Activated CD8-positive, alpha-beta memory T cell treated with anti-CD3 and anti-CD28 coated beads, Interleukin-2, amount 10 ng/mL, durations not matched to agents 7 days and 5 days (primary cell): ENCODE measurements at places on chromosomes 6 and 20. TPM values are rescaled to one million over a fixed set of nuclear protein-coding genes. Genes with fewer than 3 reads are reported as not detected.

GRCh38 chr6:5464099-5464885, 203.0 kb downstream of the FARS2 start:
- H3K27ac ChIP-seq: no peak overlapping the region
- no peak overlapping the region for H3K4me3 ChIP-seq
- H3K27me3 ChIP-seq: no peaks in the 10 kb centered on the region
- DNase-seq: no peak
- peaks cover 1% of the 10 kb centered on the region for H3K36me3 ChIP-seq

- no peaks in the 10 kb centered on the region for H3K4me1 ChIP-seq
- H3K36me3 ChIP-seq: peaks cover 2% of the 10 kb centered on the region
- no peak for DNase-seq
- H3K27me3 ChIP-seq: no peaks in the 10 kb centered on the region
- H3K4me3 ChIP-seq: no peak overlapping the region
- no peak overlapping the region for H3K27ac ChIP-seq
Measured at GRCh38 chr20:53445321-53445731, 148.3 kb downstream of the ZNF217 start.

DNA sequence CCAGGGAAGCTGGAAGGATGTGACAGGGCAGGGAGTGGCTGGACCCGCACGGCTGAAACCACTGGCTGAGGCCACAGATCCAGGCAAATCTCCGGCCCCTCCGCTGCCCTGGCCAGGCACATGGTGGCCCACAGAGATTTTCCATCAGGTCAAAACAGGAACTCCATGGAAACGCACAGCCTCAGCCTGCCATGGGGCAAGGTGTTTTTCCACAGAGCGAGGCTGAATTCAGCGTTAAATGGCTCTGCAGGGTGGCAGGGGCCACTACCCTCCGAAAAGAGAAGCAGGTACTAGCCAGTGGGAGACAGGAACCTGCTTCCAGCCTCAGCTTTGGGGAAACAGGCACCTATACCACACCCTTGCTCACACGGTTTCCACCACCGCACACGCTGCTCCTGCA, 53.1 kb downstream of the PREX1 start:
- no peak for DNase-seq
- H3K27me3 ChIP-seq: no peaks in the 10 kb centered on the region
- peaks cover 51% of the 10 kb centered on the region for H3K36me3 ChIP-seq
- H3K4me1 ChIP-seq: peaks cover 73% of the 10 kb centered on the region

DNA sequence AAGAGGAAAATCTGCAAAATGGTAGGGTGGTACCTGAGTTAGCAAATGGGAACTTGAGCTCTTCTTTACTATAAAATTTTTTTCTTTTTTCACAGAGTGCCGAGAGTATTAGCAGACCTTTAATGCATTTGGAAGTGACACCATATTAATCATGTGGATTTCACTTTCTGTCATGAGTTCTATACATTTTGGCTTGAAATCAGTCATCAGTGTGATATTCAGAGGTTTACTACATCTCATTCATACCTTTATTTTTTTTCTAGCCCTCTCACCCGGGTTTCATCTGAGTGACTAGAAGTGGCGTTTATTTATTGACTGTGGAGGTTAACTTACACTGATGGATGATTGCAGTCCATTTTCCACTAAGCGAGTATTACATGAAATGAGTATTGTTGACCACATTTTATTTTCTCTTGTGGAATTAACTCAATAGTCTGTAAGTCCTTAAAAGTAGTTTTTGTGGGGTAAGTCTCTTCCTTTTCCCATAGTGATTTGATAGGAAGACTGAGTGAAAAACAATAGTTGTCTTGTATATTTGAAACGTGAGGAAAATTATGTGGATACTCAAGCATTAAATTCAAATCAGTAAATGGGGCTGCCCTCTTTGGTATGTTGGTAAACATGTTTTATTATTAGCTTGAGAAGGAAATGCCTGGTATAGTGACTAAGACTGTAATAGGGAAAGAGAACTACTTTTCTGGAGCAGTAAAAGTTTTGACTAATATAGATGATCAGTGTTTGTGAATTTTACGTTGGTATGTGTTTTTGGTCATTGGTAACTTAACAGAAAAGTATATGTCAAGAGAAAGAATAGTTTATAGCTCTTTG, 55.5 kb downstream of the JARID2 start:
- peaks cover 18% of the 10 kb centered on the region for H3K36me3 ChIP-seq
- peak overlapping the region; percentile 43 for H3K4me3 ChIP-seq
- H3K27me3 ChIP-seq: no peaks in the 10 kb centered on the region
- peaks cover 91% of the 10 kb centered on the region for H3K4me1 ChIP-seq
- peak overlapping the region; percentile 92 for H3K27ac ChIP-seq
- no peak for DNase-seq

DNA sequence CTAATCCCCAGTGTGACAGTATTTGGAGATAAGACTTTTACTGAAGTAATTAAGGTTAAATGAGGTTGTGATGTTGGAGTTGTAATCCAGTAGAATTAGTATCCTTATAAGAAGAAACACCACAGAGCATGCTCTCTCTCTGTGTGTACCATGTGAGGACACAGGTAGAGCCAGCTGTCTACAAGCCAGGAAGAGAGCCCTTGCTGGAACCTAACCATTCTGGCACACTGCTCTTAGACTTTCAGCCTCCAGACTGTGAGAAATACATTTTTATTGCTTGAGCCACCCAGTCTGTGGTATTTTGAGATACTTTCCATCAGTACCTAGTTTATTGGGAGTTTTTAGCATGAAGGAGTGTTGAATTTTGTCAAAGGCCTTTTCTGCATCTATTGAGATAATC, 110.2 kb downstream of the PHF3 start:
- no peak overlapping the region for H3K27ac ChIP-seq
- peaks cover 1% of the 10 kb centered on the region for H3K36me3 ChIP-seq

DNA sequence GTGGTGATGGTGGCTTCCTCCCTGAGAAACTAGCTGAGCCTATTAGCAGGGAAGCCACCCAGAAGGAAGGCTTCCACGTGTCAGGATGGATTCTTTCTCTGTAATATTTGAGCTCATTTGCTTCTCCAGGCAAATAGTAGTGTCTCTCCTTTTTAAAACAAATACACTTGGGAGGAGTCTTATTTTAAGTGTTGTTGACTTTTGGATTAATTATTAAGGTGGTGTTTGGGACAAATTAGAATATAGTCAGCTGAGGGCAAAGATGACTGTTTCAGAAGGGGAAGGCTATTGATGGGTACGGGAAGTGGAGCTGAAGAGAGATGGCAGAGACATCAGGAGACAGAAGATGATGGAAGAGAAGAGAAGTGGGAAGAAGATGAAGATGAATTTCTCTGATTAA, 119.8 kb upstream of the PHACTR1 start:
- H3K4me1 ChIP-seq: no peaks in the 10 kb centered on the region
- DNase-seq: no peak
- no peak overlapping the region for H3K4me3 ChIP-seq
- peaks cover 6% of the 10 kb centered on the region for H3K27me3 ChIP-seq

DNA sequence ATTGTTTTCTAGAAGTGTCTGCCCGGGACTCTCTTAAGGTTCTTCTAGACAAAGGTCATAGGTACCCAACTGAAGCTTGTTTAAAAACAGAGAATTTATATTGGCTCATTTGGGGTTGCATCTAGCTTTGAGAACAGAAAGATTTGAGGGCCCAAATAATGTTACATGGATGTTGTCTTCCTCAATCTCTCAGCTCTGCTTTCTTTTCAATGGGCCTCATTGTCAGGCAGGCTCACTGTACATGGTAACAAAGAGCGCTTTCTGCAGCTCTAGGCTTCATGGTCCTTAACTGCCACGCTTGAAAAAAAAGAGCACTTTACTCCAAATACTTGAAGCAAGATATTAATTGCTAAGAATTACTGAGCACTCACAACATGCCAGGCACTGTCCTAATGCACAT, 22.2 kb downstream of the NHLRC1 start:
- peaks cover 1% of the 10 kb centered on the region for H3K4me1 ChIP-seq
- no peak overlapping the region for H3K27ac ChIP-seq
- H3K4me3 ChIP-seq: no peak overlapping the region

DNA sequence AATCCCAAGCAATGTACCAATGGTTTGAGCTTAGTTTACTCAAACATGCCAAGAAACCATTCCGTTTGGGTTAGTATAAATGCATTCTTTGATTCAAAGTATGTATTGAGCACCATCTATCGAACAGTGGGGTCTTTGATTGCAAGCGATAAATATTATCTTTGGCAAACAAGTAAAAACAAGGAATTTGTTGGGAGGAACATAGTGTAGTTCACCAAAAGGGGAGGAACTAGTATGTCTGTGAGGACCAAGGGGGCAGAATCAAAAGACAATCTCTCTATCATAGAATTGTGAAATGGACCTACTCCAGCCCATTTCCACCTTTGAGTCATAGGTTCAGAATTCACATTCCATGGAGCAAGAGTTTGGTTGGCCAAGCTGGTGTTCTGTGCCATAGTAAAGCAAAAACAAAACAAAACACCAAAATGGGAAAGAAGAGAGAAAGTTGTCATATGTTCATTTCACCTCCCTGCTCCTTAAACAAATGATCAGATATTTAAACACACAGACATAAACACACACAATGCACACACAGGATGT, 266.0 kb downstream of the TSHZ2 start:
- H3K4me3 ChIP-seq: no peak overlapping the region
- H3K4me1 ChIP-seq: no peaks in the 10 kb centered on the region
- peaks cover 5% of the 10 kb centered on the region for H3K27me3 ChIP-seq
- no peak for DNase-seq

- no peak overlapping the region for H3K4me3 ChIP-seq
- peaks cover 2% of the 10 kb centered on the region for H3K27me3 ChIP-seq
- no peaks in the 10 kb centered on the region for H3K36me3 ChIP-seq
- no peak overlapping the region for H3K27ac ChIP-seq
- DNase-seq: no peak
Measured at GRCh38 chr6:143976806-143977349, 31.2 kb downstream of the PLAGL1 start.

DNA sequence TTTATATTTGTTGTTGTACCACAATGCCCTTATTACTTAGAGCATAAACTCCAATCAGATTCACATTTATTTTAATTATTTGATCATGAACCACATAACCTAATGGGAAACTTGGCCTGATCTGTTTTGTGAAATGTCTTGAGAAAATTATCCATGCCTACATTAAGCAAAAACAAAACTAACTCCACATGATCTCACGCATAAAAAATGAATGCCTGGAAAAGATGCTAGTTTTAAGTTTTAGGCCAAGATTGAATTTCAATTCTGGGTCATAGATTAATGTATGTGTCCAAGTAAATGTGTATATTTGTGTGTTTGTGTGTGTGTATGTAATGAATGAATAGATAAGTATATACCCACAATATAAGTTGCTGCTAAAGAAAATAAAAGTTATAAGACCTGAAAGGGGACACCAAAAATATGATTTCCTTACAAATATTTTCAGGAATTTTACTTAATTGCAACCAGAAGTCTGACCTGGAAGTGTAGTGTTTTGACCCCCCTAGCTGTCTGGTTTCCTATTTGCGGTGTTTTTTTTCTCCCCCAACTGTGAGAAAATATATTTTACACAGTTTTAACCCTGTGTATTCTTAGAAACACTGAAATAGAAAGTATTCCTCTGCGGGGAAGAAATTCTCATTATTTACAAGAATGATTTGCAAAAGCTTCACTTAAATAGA, 97.2 kb downstream of the JAG1 start:
- no peaks in the 10 kb centered on the region for H3K27me3 ChIP-seq
- no peak overlapping the region for H3K27ac ChIP-seq
- peaks cover 31% of the 10 kb centered on the region for H3K4me1 ChIP-seq
- H3K36me3 ChIP-seq: peaks cover 6% of the 10 kb centered on the region
- no peak overlapping the region for H3K4me3 ChIP-seq
- DNase-seq: no peak

GRCh38 chr6:119163006-119163405, 84.5 kb upstream of the FAM184A start:
- peaks cover 2% of the 10 kb centered on the region for H3K4me1 ChIP-seq
- DNase-seq: no peak
- H3K27me3 ChIP-seq: peaks cover 36% of the 10 kb centered on the region
- H3K36me3 ChIP-seq: no peaks in the 10 kb centered on the region

DNA sequence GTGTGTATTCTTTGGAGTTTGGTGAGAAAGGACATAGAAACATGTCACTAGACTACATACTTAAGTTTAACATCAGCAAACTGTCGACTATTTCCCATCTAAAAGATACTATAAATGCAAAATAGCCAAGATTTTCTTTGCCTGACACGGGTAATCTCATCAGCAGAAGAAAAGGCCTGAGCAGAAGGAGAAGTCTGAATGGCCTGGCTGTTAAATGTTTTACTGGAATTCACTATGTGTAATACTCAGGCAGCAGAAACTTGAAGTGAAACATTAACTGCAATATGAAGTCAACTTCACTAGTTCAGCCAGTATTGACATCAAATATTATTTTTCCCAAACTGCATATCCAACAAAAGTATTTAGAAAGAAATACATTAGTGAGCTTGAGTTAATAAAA, 6.4 kb upstream of the DSE start:
- no peak for DNase-seq
- peaks cover 2% of the 10 kb centered on the region for H3K27me3 ChIP-seq
- H3K4me3 ChIP-seq: no peak overlapping the region
- peaks cover 1% of the 10 kb centered on the region for H3K36me3 ChIP-seq
- H3K27ac ChIP-seq: no peak overlapping the region

DNA sequence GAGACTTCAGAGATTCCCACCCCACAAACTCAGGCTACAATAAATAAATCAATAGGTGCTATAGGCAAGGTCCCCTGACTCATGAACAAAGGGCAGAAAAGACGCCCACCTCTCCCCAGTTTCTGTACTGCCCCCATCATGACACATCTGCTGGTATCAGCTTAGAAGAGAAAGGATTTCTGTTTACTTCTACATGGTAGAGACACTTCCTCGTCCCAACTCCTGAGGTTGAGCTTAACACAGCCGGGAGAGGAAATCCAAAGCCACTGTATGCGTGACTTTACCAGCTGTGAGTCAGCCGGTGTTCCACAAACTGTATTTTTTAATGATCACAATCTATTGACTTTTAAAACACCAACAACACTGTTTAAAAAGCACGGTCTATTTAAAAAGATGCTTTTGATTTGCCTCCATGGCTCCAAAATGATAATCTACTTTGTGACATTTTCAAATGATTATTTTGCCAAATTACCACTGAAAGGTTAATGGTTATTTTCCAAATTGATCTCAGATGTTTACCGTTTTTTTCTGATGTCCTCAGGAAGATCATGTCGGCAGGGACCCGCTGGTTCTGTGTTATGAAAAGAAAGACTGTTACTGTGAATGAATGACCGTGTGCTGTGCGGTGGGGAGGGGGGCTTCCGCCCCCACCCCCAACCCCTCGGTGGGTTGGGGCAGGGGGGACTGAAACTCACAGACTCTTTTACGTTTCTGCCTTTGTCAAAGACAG, 72.5 kb downstream of the ATP9A start:
- no peak for DNase-seq
- no peak overlapping the region for H3K27ac ChIP-seq
- H3K4me3 ChIP-seq: no peak overlapping the region
- peaks cover 8% of the 10 kb centered on the region for H3K4me1 ChIP-seq
- H3K36me3 ChIP-seq: no peaks in the 10 kb centered on the region

- no peak for DNase-seq
- no peak overlapping the region for H3K4me3 ChIP-seq
- H3K4me1 ChIP-seq: peaks cover 14% of the 10 kb centered on the region
- H3K27me3 ChIP-seq: no peaks in the 10 kb centered on the region
Measured at GRCh38 chr6:24492475-24492874, 2.3 kb upstream of the ALDH5A1 start.

GRCh38 chr20:24981282-24981681, 11.3 kb downstream of the APMAP start:
- peaks cover 70% of the 10 kb centered on the region for H3K36me3 ChIP-seq
- peaks cover 59% of the 10 kb centered on the region for H3K4me1 ChIP-seq
- no peaks in the 10 kb centered on the region for H3K27me3 ChIP-seq
- no peak overlapping the region for H3K4me3 ChIP-seq
- DNase-seq: peak; percentile 41

Gene DEF6
- 153 TPM for total RNA-seq

Gene BANF2
- total RNA-seq: not detected

Gene ZNFX1
- total RNA-seq: 69.2 TPM

Gene PDE10A
- total RNA-seq: not detected

Gene SLC35D3
- not detected for total RNA-seq

Gene LAMA2
- total RNA-seq: 0.02 TPM
